Stimulated activated CD8-positive, alpha-beta memory T cell treated with anti-CD3 and anti-CD28 coated beads, Interleukin-4, amount 100 ng/mL, for 1 hour (primary cell): ENCODE measurements at places on chromosomes 6 and 20.

- no peak for DNase-seq
Measured at GRCh38 chr6:16344756-16345155, 106.4 kb downstream of the GMPR start.

DNA sequence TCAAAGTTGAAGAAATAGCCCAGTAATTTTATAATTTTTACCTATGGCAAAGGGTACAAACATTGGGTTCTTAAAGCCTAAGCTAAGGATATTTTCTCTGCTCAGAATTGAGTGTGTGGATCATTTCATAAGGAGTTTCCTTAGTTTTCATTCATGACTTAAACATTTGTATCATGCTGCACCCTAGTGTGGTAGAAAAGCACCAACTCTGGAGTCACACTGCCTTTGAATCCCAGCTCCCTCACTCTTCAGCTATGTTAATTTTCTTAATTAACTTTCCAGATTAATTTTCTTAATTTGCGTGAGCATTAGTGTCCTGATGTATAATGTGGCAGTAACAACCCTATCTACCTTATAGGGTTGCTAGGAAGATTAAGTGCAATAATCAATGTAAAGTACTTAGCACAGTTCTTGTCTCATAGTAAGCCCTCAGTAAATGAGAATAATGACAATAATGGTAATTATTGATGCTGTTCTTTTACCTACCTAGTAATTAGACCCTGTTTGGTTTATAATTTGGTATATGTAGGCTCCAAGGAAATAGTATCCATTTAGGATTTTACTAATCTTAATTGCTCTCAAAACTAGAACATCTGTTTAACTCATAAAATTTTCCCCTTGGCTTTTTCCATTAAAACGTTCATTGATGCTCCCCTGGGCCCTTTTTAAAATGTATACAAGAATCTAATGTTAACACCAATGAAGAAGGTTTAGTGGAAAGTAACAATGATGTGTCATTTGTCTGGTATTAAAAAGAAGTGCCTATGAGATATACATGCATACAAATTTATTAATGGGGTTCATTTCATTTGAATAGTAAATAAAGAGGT, 31.6 kb downstream of the DSE start:
- no peak for DNase-seq

GRCh38 chr6:12490351-12490903, 200.3 kb downstream of the EDN1 start:
- DNase-seq, result no peak

GRCh38 chr6:162345051-162345511, 382.5 kb downstream of the PRKN start:
- DNase-seq, result no peak

GRCh38 chr20:10781526-10781925, 107.7 kb upstream of the JAG1 start:
- no peak for DNase-seq

DNA sequence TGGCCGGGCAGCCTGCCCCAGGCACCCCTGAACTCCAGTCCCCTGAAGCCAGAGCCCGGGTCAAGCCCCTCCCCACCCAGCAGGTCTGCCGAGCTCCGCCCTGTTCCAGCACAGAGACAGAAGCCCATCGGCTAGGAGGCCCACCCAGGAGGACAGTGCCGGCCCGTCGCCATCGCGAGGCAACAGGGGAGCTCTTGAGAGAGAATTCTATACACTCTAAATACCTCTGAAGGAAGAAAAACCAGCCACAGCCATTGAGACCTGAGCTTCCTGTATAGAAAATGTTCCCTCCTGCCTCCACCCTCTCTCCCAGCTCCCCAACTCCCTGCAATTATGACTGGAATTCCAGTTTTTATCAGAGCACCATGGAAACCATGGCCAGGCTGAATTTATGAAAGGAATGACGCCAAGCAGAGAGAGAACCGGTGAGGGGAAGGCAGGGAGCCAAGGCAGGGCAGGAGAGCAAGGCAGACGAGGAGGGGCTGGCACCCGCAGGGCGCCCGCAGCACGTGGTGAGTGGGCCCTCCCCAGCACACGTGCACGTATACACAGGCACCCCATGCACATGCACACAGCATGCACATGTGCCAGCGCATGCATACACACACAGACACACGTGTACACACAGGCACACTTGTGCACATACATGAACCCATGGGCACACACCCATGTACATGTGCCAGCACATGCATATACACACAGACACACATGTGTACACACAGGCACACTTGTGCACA, 27.6 kb upstream of the MRGBP start:
- no peak for DNase-seq

GRCh38 chr6:125953502-125953875, 3.1 kb upstream of the HINT3 start:
- DNase-seq, result no peak

GRCh38 chr6:144263786-144264185, 21.3 kb upstream of the UTRN start:
- no peak for DNase-seq
